ENCODE measurements at places on chromosomes 11 and 22.

- DNase-seq: no peak
Observed at GRCh38 chr22:36267896-36268485, 15.1 kb downstream of the APOL1 start.

DNA sequence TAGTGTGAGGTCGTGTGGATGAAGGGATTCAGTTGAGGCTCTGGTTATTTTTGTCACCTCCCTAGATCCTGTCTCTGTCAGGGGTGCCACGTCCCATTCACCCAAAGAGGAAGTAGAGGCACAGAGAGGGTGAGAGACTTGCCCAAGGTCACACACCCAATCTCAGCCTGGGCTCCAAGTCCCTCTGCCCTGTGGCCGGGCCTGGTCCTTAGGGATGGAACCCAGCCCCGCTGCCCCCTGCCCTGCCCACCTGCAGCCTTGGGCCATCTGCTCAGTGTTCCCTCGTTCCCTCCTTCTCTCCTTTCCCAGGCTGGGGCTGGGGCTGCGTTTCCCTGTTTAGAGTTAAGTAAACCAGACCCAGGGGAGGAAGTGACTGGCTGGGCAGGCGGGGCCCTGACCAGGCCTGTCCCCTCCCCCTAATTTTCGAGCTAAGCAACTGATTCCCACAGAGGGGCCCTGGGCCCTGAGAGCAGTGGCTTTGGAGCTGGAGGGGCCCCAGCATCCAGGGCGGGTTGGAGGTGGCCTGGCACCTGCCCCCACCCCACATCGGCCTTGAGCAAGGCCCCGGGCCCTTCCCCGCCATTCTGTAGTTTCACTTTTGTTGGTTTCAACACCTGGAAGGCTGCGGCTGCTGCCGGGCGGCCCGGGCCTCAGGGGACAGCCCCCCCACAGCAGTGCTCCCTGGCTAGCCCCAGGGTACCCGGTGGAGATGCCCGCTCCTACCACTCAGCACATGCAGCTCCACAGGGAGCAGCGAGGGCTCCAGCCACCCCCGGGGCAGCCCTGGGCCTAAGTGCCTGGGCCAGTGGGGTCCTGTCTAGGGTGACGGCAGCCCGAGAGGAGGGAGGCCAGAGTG, 1.5 kb downstream of the TCIRG1 start:
- DNase-seq: no peak

DNA sequence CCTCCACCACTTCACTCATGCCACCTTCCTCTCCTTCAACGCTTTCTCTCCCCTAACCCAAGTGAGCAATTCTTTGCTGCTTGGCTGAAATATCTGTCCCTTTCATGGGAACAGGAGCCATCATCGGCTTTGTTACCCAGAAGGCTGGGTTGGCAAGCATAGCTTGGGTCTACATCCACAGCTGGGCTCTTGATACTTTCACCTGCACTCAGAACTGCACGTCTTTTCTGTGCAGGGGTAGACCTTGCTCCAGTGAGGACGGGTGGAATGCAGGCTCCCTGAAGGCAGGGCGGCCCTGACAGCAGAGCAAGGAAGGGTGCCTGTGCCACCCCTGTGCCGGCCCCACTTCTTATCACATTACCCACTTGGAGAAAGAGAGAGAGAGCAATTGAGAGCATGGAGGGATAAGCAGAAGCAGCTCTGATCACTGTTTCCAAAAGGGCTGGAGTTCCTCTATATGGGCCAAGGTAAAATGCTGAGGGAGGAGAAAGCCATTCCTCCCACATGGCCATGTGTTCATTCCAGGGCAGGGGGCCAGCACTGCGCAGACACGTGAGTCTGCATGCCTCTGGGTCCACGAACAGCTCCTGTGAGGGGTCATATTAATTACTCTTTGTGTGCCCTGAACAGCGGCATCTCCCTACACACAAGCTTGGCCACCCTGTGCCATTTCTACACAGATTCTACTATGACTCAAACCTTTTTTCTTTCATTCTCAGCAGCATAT, 181.8 kb downstream of the BUD13 start:
- no peak for DNase-seq

GRCh38 chr11:14059491-14059890, 97.0 kb downstream of the SPON1 start:
- DNase-seq: no peak

- no peak for DNase-seq
Observed at GRCh38 chr11:98587884-98588283, 432.9 kb upstream of the CNTN5 start.

Data from stimulated activated CD4-positive, alpha-beta T cell treated with anti-CD3 and anti-CD28 coated beads, Interleukin-1b, Interleukin-23, amount 100 ng/mL, for 24 hours (primary cell).